ENCODE measurements at places on chromosomes 7 and 10.
A peak's percentile ranks its signal among the peaks of the same experiment; 100 is the strongest.

- DNase-seq = no peak
Measured at GRCh38 chr10:89426230-89426868, 12.0 kb downstream of the IFIT5 start.

DNA sequence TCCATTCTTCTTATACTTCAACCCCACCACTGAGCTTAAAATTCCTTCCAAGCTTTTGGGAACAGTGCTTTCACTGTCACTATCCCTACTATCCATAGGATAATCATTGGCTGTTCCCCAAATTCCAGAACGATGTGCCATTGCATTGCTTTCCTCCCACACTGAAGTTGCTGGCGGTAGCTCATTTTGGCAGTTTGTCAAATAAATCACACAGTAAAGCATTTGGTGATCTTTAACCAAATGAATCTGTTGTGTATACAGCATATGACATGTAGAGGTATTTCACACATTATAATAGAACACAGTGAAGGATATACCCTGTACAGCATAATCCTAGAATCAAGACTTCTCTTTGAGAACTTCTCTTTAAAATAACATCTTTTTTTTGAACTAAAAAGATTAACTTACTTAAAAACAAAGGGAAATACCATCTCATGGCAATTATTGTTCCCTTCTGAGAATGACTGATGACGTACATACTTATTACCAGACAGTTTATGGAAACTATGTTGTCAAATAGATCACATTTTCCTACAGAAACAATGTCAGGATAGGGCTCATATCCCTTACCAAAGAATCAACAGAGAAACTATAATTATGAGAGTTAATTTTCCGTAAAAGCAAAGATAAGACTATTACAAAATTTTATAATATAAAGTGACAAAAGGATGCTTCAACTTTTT lies 93.6 kb downstream of the CTNNA3 start:
- no peak for DNase-seq

- no peak for DNase-seq
Measured at GRCh38 chr7:99625961-99626360, 9.2 kb downstream of the ZSCAN25 start.

GRCh38 chr7:22364900-22365299 lies 7.9 kb upstream of the RAPGEF5 start:
- DNase-seq = no peak

DNA sequence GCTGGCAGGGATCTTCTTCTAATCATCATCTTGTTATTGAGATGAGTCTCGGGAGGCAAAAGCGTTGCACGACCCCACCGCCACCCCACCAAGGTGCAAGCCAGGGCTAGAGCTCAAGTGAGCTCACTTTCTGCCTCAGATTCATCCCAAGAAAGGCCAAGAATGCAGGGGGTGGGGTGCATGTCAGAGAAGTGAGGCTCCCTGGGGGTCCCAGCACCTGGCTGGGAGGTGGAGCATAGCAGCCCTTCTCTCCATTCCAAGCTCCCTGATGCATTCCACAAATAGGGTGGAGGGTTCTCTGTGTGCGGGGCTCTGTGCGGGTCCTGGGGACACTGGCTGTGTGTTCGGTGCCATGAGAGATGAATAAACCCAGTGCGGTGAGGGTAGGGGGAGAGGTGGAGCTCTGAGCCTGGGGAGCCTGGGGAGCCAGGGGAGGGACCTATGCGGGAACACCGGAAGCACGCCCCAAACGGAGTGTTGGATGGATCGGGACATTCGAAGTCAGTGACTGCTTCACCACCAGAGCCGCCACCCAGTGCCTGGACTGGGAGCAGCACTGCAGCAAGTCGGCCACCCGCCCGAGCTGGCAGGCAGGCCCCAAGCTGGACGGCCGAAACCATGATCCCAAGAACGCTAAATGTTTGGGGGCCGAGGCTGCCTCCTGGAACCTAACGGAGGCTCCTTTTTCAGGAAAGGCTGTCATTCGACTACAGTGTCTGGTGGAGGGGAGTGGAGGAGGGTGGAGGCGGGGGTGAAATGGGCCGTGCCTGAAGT lies 17.9 kb upstream of the HMX3 start:
- no peak for DNase-seq

- DNase-seq = no peak
Measured at GRCh38 chr10:35638101-35638500, 4.0 kb downstream of the FZD8 start.

DNA sequence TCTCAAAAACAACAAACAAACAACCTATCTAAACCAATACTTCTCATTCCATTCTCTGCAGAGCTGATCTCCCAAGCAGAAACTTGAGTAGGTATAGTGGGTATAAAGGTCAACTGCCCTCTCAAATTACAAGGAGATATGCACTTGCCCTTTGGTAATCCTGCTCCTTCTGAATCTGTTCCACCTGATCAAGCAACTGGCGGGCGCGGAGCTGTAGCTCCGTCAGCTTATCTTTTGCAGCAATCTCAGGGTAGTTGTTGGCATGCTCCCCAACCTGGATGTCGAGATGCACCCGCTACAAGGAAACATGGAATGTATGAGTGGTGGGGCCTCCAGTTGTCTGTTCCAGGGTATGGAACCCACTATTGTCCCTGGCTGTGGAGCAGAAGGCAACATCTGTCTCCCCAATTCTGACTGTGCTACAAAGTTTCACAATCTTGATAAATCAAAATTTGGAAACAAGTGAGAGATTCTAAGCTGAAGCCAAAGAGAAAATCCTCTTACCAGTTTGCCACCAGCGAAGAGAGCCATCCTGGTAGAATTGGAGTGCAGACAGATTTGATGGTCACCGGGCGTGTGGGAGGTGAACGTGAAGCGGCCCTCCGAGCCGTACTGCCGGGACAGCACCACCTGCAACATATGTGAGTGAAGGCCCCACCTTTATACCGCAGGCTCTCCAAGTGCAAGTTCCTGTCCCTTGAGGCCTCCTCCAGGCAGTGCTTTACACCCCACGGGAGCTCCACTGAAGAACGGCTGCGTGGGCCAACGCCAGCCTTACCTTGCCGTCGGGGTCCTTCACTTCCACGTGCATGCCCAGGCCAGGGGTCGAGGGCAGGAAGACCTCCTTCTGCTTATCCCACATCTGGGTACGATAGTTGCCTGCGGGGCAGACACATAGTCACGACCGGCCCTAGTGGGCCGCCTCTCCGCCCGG lies 819 bp downstream of the TMED4 start:
- DNase-seq = peak; percentile 15

- no peak for DNase-seq
Measured at GRCh38 chr10:91006752-91007346, 86.0 kb upstream of the ANKRD1 start.

DNA sequence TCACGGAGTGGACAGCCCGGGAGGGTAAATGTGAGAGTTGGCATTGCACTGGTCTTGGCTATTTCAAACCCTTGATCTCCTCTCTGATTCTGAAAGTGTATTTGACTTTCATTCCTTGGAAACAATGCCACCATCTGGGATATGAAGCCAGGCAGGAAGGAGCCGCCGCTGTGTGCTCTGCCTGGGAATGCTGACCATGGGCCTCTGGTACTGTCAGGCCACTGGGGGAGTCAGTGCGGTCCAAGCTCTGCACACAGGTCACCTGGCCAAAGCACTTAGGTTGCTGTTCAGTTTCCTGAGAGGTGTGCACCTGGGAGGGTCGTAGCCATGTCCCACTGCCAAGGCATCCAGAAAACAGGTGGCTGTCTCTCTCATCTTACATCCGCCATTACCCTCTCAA lies 68.5 kb upstream of the SHH start:
- DNase-seq = no peak

- no peak for DNase-seq
Measured at GRCh38 chr7:130908345-130909160, 174.5 kb upstream of the KLF14 start.

- no peak for DNase-seq
Measured at GRCh38 chr7:28745351-28745750, 212.8 kb downstream of the TRIL start.

GRCh38 chr7:112414855-112415490 lies 35.3 kb upstream of the IFRD1 start:
- DNase-seq = peak; percentile 48

GRCh38 chr10:90227786-90228185 lies 526.4 kb downstream of the KIF20B start:
- DNase-seq = no peak

DNA sequence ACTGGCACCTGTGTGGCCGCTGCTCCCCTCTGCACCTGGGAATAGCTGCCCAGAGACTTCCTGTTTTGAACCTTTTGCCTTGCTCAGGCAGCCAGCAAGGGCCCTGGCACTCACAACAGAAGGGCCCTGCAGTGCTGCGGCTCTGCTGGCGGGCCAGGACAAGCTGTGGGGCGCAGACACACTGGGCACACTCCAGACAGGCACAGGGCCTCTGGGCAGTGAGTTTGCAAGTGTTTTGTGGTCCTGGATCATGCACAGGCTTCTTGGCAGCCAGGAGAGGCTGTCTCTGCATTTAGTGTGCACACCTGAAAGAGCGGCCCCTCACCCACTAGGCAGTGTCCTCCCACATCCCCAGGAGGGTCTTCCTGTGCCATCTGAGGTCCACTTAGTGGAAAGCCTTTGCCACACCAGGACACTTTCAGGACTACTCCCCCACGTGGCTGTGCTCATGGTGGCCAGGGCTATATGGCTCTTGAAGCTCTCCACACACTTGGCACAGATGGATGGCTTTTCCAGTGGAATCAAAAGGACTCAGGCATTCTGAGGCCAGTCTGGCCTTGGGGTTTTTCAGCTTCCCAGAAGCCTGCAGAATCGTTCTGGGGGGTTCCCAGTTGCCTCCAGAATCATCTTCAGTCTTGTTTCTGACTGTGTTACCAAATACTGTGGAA lies 5.0 kb upstream of the ATP6V0E2 start:
- no peak for DNase-seq

DNA sequence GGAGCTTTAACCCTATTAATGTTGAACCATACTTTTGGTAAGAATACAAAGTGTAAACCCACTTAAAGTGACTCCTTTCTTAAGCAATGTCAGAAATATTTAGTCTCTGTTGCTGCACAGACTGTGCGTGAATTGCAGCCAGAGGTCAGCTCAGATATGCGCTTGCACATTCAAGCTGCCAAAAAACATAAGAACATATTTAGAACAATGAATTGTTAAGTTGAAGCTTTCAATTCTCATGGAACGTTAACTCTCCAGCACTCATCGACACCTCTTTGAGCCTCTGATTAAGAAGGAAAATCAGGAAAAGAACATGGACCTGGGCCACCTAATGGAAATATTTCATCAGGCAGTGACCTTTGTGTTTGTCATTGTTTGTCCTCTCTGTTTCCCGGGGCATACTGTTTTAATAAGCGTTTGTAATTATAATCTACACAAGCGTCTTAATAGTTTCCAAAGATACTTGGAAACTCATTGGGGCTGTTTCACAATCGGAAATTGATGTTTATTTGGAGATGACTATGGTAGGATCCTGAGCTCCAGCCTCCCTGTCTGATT lies 193.0 kb upstream of the CELF2 start:
- DNase-seq = no peak

- no peak for DNase-seq
Measured at GRCh38 chr7:13829231-13829630, 160.2 kb downstream of the ETV1 start.

- DNase-seq = no peak
Measured at GRCh38 chr10:119526621-119527592, 15.6 kb downstream of the RGS10 start.

DNA sequence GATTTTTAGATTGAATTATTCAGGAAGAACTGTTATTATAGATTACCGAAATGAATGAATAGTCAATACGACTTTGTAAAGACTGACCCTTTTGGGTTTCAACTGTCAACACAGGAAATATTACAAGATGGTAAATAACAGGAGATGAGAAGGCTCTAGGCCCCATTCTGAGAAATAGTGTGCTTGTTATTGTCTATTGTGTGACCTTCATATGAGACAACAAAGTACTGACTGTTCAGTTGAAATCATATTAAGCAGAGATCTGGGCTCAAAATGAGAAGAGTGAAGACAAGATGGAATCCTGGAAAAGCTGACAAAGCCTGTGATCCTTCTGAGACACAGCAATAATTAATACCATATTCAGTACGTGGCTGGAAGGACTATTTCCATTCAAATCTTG lies 503.8 kb downstream of the INHBA start:
- DNase-seq = no peak

GRCh38 chr10:33459602-33460001 lies 125.1 kb upstream of the NRP1 start:
- no peak for DNase-seq

DNA sequence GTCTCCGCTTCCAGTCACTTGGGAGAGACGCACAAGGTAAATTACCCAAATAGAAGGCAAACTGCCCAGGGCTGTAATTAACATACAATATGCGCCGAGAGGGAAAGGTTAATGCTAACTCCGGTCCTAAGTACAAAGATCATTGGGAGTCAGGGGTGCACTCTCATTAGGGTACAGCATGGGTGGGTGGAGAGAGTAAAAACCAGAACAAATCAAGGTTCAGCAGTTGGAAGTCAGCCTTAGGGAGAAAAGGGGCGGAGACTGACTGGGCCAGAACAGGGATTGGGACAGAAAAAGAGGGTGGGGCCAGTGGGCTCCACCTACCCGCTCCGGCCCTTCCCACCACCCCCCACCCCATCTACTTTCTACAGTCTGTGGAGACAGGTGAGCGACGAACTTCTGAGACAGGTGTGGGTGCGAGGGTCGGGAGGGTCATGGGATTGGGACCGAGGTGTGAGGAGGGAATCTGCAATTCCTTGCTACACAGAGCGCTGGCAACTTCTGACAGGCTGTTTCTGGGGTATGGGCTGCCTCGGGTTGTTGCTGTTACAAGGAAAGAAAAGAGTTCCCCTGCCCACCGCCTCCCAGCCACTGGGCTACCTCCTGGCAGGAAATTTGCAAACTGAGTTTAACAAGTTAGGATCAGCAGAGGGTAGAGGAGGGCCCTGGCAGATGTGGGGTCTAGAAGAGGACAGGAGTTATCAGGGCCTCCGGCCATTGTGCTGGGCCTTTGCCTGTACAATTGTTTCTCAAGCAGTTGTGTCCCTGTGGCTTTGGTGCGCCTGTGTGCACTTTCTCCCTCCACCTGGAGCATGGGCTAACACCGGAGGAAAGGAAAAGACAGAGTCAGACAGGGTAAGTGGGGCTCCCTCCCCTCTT lies at the start of gene TMEM139:
TSS of gene TMEM139 (plus strand) at position 368 of the 879 bp plus-strand sequence. CDS start 1,000 bp downstream, outside the sequence.
- DNase-seq = no peak

GRCh38 chr10:101577121-101577871 lies 10.8 kb downstream of the POLL start:
- no peak for DNase-seq

DNA sequence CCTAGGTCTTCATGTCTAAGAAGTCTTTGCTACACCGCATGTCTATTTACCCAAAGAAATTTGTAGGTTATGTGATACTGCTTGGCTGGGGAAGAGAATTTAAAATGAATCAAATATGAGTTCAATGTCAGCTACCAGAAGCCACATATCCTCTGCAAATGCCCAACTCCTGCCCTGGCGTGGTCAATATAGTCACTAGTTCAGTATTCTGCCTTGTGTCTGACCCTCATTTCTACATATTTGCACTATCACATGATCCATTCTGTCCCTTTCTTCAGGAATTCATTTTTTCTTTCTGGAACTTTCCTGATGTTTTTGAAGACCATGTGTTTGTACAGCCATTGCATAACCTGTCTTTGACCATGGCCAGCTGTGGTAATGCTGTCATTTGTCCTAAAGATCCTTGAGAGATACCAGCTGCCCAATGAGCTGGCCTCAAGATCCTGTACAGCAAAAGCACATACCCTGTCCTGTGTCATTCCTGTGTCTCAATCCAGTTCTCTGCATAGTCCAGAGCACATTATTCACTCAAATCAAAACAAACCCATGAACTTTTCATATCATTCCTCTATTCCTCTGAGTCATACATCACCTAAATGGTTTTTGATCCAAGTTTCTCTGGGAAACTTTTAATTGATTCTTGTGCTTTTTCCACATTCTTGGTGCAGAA lies 524.5 kb downstream of the PARD3 start:
- DNase-seq = no peak

- DNase-seq = peak; percentile 36
Measured at GRCh38 chr7:23467806-23468525, 2.3 kb downstream of the IGF2BP3 start.

GRCh38 chr10:14545827-14546226 lies 215.1 kb upstream of the FRMD4A start:
- DNase-seq = no peak
